Ovary (tissue), 10 donors: ENCODE measurements at places on chromosomes 7 and 10. TPM values are rescaled to one million over a fixed set of nuclear protein-coding genes. Genes with fewer than 3 reads are reported as not detected.

Gene ANKRD22
- not detected for total RNA-seq

Gene ANKRD1
- total RNA-seq: 0.84 TPM

Gene PYROXD2
- 10.0 TPM for total RNA-seq

DNA sequence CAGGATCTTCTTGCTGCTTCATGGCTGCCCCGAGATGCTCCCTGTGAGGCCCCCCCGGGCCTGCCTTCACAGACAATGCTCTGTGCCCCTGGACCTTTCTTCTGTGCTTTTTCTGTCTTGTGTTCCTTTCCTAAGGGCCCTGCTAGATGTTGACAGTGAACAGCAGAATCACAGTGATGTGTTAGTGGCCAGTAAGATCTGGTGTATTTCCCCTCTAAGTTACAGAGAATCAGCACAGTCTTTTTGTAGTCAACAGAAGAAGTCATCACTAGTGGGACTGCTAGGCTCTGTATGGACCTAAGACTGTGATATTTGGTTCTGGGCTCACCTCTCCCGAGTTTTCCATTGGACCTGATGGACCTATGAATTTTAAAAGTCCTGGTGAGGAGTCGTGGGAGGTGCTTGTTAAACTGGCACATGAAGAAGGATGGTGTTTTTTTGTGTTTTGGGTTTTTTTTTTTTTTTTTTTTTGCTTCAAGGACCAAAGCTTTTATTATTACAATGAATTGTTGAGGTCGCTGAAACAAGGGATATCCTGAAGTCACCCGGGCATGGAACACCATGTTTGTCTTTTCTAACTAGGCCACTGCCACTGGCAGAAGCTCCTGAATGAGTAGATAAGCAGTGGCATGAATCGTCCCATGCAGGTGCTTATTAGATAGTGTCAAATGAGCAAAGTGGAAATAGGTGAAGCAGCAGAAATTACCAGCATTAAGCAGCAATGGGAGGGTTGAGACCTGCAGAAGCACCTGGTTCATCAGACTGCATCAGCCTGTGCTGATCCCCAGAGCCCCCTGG is 194.8 kb downstream of the CELF2 start:
- H3K27me3 ChIP-seq: no peaks in the 10 kb centered on the region
- H3K4me1 ChIP-seq: peaks cover 2% of the 10 kb centered on the region
- DNase-seq: no peak
- no peaks in the 10 kb centered on the region for H3K36me3 ChIP-seq
- no peak overlapping the region for H3K27ac ChIP-seq

DNA sequence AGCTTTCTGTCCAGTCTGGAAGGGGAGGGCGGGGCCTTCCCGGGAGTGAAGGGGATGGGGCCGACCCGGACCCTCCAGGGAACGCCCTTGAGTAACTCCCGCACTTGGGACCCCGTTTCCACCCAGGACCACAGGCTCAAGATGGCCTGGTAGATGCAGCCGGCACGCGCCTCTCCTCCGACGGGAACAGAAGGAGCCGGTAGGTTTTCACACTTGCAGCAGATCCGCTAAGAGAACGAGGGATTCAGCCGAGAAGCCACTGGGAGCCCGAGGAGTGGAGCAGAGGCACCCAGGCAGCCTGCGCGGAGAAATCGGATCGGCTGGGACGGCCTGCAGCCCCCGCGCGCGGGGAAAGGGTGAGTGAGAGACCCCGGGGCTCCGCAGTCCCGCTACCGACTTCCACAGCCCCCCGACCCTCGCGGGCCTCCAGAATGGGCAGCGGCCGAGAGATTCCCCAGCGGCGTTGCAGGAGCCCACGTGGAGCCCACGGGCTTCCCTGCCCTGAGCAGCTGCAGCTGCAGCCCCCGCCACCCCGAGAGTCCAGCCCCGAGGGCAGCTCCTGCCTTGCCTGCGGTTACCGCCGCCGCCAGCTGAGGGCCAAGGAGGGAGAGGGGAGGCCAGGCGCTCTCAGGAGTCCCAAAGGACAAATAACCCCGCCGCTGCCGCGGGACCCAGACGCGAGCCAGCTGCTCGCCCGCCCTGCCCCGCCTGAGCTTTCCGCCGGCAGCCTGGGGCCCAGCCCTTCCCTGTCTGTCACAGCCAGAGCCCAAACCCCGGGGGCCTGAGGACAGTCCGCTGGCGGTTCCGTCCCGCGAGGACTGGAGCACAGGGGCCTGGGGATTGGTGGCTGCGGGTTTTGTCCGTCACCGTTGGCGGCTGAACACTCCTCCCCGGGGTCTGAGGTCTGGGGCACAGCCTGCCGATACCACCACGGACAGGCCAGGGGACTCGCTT is 21.8 kb downstream of the IFT22 start:
- H3K27me3 ChIP-seq: peaks cover 5% of the 10 kb centered on the region
- no peaks in the 10 kb centered on the region for H3K4me1 ChIP-seq
- no peaks in the 10 kb centered on the region for H3K36me3 ChIP-seq
- no peak for DNase-seq
- no peak overlapping the region for H3K4me3 ChIP-seq

GRCh38 chr7:80611353-80611752 is 27.1 kb upstream of the CD36 start:
- no peaks in the 10 kb centered on the region for H3K36me3 ChIP-seq
- no peak for DNase-seq
- no peak overlapping the region for H3K27ac ChIP-seq
- no peak overlapping the region for H3K4me3 ChIP-seq

DNA sequence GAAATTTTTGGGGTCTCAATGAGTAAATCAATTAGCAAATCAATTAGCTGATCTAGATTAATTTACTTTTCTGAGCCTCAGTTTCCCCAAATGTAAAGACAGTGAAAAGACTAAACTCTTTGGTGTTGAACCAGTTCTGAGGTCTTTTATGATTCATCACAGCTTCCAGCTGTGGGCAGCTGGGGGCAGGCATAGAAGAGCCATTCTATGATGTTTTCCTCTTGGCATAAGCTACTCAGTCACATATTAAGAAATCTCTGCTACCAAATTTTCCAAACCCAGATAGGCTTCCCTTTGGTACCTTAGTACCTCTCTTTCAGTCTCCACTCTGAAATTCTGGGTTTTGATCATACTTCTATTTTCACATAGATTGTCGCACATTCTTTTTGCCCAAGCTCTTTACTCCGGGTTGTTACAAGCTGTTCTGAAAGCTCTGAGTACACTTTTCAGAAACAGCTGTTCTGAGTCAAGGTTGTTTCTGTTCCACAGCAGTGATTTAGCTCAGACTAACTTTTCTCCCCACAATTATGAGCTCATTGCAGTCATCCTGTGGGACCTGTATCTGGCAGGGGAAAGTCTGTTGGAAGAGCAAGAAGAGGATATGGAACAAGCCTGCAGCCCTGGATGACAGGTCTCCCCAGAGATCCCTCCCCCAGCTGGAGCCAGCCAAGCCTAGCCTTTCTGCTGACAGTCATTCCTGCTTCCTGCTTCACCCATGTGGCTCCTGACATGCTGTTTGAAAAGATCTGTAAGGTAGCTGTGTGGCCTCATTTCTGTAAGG is 599.6 kb upstream of the GHITM start:
- no peaks in the 10 kb centered on the region for H3K27me3 ChIP-seq
- H3K4me3 ChIP-seq: no peak overlapping the region
- H3K36me3 ChIP-seq: no peaks in the 10 kb centered on the region
- H3K27ac ChIP-seq: no peak overlapping the region

DNA sequence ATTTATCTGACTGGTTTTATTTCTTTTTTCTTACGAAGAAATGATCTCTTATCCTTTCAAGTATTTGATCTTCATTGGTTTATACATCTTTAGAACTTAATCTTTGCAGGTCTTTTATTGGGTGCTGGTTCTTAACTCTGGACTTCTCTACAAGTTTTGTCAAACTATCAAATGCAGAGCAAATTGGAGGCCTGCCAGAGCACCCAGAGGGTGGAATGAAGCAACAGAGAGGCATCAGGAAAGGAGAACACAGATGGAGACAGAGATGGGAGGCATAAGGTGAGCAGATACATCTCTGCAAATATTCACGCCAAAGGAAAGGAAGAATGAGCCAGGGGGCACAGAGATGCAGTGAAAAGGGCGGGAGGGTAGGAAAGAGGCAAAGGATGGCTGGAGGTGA is 130.3 kb downstream of the PKD1L1 start:
- no peak overlapping the region for H3K4me3 ChIP-seq
- DNase-seq: no peak
- H3K4me1 ChIP-seq: peaks cover 2% of the 10 kb centered on the region

- no peak overlapping the region for H3K27ac ChIP-seq
- peaks cover 1% of the 10 kb centered on the region for H3K4me1 ChIP-seq
- no peak for DNase-seq
- no peaks in the 10 kb centered on the region for H3K27me3 ChIP-seq
- no peaks in the 10 kb centered on the region for H3K36me3 ChIP-seq
Measured at GRCh38 chr7:43865277-43865676, 4.0 kb downstream of the MRPS24 start.

DNA sequence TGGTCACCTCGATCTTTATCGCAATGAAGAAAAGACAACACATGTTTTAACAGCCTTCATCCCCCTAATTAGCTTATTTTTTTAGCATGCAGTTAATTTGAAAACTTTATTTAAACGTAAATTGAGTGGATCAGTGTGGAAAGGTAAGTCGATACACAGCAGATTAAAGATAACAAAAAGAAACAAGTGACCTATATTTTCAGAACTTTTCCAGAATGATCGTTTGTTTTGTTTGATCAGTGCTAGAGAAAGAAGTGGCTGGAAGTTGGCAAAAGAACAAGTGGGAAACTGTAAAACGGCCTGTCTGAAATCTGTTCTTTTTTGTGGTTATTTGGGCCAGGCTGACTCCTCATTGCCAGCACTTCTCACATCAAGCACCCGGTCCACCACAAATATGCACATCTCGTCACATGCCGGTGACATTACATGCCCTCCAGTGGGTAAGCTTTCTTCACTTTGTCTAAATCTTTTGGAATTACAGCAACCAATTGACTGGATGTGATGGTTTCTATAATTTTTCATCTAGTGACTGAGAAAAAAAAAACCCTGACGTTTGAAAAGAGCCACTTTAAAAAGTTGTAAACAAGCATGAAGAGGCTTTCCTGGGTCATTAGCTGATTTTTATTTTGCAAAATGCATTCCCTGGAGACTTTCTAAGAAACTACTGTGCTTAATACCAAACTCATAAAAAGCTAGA is 33.2 kb downstream of the C7orf33 start:
- no peak for DNase-seq
- H3K4me1 ChIP-seq: no peaks in the 10 kb centered on the region
- H3K27me3 ChIP-seq: no peaks in the 10 kb centered on the region
- H3K27ac ChIP-seq: no peak overlapping the region
- no peaks in the 10 kb centered on the region for H3K36me3 ChIP-seq

DNA sequence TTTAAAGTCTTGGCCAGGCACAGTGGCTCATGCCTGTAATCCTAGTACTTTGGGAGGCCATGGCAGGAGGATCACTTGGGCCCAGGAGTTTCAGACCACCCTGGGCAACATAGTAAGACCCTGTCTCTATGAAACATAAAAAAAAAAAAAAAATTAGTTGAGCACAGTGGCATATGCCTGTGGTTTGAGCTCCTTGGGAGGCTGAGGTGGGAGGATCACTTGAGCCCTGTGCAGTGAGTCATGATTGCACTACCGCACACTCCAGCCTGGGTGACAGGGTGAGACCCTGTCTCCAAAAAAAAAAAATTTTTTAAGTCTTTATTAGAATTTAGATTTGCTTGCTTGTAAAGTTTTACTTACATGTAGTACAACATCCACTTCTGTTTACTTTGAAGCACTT is 14.0 kb downstream of the WNT2 start:
- no peak for DNase-seq
- H3K4me3 ChIP-seq: no peak overlapping the region
- no peak overlapping the region for H3K27ac ChIP-seq
- no peaks in the 10 kb centered on the region for H3K27me3 ChIP-seq
- no peaks in the 10 kb centered on the region for H3K36me3 ChIP-seq

DNA sequence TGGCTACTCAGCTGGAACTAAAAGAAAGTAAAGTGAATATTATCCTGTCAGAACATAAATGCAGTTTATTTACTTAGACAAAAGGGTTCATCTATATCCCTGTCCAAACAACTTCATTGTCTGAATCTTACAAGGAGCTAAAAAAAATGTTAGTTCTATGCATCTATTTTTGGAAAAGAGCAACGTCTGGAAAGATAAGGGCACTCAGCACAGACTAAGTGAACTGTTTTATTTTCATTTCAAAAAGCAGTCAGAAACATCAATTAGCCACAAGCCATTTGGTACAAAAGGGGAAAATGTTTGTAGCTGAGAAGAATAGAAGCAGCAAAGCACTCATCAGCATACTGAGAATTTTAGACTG is 245.5 kb downstream of the FOXP2 start:
- H3K36me3 ChIP-seq: no peaks in the 10 kb centered on the region
- no peak overlapping the region for H3K4me3 ChIP-seq
- no peak overlapping the region for H3K27ac ChIP-seq
- no peaks in the 10 kb centered on the region for H3K27me3 ChIP-seq
- DNase-seq: no peak
- no peaks in the 10 kb centered on the region for H3K4me1 ChIP-seq
